ENCODE measurements at places on chromosomes 5 and 9. TPM values are rescaled to one million over a fixed set of nuclear protein-coding genes. Genes with fewer than 3 reads are reported as not detected.

DNA sequence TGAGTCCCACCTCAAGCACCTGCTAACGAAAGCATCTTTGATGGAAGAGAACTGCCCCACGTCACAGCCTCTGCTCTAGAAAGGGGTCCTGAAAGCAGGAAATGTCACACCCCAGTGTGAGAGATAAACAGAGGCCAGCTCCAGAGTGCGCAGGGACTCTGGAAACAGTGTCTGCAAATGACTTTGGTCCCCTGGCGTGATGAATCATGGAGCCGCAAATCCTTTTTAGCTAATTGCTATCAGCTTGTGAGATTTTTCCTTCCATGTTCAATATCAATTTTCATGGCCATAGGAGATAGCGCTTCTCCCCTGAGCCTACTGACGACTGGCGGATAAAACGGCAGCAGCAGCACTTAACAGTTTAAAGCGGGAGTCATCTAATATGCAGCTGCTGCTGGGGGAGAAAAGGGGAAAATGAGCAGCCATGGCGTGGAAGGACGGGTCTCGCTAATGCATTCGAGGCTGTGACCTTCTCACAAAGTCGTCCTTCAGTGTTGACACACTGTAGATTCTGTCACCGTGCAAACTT lies 209.6 kb upstream of the IRX1 start:
- H3K27me3 ChIP-seq: no peaks in the 10 kb centered on the region
- no peak for DNase-seq
- H3K4me1 ChIP-seq: no peaks in the 10 kb centered on the region

DNA sequence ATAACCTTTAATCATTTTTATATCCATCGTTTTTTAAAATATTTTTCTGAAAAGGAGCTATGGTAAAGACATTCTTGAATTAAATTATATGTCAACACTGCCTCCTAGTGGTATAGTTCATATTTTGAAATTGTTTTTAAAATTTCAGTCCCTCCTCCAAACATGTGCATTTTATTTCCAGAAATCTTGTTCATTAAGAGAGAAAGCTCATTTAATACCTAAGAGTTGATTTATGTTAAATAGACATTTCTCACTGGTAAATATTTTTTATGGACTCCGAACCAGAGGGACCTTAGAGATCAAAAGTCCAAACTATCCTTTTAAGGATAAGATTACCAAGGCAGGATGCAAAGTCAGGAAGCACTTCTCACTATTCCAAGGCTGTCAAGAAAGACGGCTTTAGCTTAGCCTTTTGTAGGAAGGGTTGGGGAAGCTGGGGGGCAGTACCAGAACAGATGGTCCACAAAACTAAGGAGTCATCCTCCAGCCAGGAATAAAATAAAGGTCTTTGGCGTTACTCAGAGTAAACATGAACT lies 21.6 kb downstream of the BHMT start:
- H3K4me3 ChIP-seq: peak overlapping the region; percentile 46
- H3K4me1 ChIP-seq: peaks cover 4% of the 10 kb centered on the region
- H3K36me3 ChIP-seq: no peaks in the 10 kb centered on the region
- H3K27ac ChIP-seq: no peak overlapping the region
- H3K27me3 ChIP-seq: no peaks in the 10 kb centered on the region

DNA sequence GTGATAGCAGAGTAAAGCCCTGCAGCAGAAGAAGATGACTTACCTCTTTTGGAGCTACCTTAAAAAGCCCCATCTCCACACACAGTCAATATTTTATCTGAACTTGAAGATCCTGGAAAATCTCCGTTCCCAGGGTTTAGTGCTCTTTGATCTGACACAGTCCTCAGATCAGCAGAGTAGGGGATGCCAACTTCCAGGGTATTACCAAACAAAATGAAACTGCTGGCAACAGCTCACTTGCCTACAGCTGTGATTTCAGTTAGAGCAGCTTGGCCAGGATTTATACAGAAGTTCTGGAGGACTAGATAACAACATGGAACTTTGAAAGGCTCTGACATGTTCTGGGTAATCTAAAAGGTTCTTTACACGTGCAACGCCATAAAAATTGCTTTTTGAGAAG lies 1537.8 kb upstream of the ACO1 start:
- H3K27me3 ChIP-seq: no peaks in the 10 kb centered on the region
- H3K4me3 ChIP-seq: no peak overlapping the region
- no peaks in the 10 kb centered on the region for H3K36me3 ChIP-seq
- H3K27ac ChIP-seq: no peak overlapping the region

DNA sequence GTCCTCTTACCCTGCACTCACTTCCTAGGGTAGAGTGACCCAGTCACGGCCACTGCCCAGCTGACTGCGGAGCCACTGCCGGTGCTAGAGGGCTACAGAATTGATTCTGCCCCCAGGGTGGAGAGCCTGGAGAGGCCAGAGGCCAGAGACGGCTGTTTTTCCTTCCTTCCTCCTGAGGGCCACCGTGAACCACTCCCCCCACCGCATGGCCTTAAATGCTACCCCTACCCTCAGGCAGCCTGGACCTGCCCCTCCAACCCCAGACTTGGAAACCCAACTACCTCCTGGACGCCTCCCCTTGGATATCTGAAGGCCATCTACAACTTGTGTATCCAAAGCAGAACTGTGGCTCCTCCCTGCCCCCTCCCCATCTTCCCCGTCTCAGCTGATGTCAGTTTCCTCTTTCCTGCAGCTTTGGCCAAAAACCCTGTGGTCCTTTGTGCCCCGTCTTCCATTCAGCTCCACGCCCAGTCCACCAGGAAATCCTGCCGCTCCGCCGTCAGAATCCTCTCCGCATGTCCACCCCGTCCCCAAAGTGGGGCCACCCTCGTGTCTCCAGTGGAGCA lies 16.3 kb downstream of the SH2D3C start:
- H3K27me3 ChIP-seq: no peaks in the 10 kb centered on the region
- no peaks in the 10 kb centered on the region for H3K36me3 ChIP-seq
- H3K4me1 ChIP-seq: peaks cover 2% of the 10 kb centered on the region
- H3K4me3 ChIP-seq: no peak overlapping the region
- DNase-seq: no peak

DNA sequence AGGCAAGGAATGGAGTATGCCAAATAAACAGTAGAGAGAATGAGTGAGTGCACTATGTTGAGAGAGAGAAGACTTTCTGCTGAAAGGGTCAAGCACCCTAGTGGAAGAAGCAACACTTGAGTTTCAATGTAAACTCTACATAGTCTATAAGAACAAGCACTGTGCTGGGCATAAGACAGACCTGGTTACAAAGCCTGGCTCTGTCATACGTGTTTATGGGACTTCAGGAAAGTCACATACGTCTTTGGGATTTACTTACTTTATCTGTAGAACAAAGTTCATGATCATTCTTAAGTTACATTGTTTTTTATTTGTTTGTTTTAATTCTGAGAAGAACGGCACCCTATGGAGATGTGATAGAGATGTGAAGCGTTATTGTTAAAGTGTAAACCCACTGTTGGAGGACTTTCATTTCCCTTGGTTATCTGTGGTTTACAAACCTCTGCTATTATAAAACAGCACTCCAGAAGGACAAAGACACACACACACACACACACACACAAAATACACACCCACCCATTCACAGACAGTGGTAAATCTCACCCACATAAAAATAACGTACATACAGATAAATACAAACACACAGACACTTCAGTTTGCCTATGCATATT lies 70.7 kb upstream of the TRIM32 start:
- no peaks in the 10 kb centered on the region for H3K4me1 ChIP-seq
- no peaks in the 10 kb centered on the region for H3K36me3 ChIP-seq
- DNase-seq: no peak
- H3K27ac ChIP-seq: no peak overlapping the region

GRCh38 chr5:172868924-172869591 lies 35.0 kb downstream of the ERGIC1 start:
- H3K27me3 ChIP-seq: no peaks in the 10 kb centered on the region
- peaks cover 69% of the 10 kb centered on the region for H3K4me1 ChIP-seq
- DNase-seq: peak; percentile 92

- H3K27ac ChIP-seq: no peak overlapping the region
- H3K4me3 ChIP-seq: no peak overlapping the region
- no peaks in the 10 kb centered on the region for H3K4me1 ChIP-seq
- H3K36me3 ChIP-seq: no peaks in the 10 kb centered on the region
- DNase-seq: no peak
Observed at GRCh38 chr9:3672399-3672798, 146.6 kb upstream of the RFX3 start.

GRCh38 chr5:40378396-40379177 lies 301.1 kb upstream of the PTGER4 start:
- no peak overlapping the region for H3K27ac ChIP-seq
- no peak overlapping the region for H3K4me3 ChIP-seq
- no peaks in the 10 kb centered on the region for H3K36me3 ChIP-seq
- DNase-seq: no peak
- no peaks in the 10 kb centered on the region for H3K27me3 ChIP-seq

- H3K36me3 ChIP-seq: no peaks in the 10 kb centered on the region
- peaks cover 3% of the 10 kb centered on the region for H3K27me3 ChIP-seq
- peaks cover 44% of the 10 kb centered on the region for H3K4me1 ChIP-seq
- no peak for DNase-seq
Observed at GRCh38 chr5:32506201-32506661, 61.7 kb upstream of the ZFR start.

GRCh38 chr9:129850821-129851550 lies 15.7 kb downstream of the USP20 start:
- H3K4me3 ChIP-seq: no peak overlapping the region
- no peaks in the 10 kb centered on the region for H3K27me3 ChIP-seq
- peaks cover 7% of the 10 kb centered on the region for H3K4me1 ChIP-seq
- H3K36me3 ChIP-seq: peaks cover 7% of the 10 kb centered on the region
- DNase-seq: peak; percentile 79

GRCh38 chr5:125043781-125044391 lies 297.4 kb upstream of the ZNF608 start:
- peak overlapping the region; percentile 6 for H3K4me3 ChIP-seq
- H3K27ac ChIP-seq: peak overlapping the region; percentile 64
- no peaks in the 10 kb centered on the region for H3K36me3 ChIP-seq

DNA sequence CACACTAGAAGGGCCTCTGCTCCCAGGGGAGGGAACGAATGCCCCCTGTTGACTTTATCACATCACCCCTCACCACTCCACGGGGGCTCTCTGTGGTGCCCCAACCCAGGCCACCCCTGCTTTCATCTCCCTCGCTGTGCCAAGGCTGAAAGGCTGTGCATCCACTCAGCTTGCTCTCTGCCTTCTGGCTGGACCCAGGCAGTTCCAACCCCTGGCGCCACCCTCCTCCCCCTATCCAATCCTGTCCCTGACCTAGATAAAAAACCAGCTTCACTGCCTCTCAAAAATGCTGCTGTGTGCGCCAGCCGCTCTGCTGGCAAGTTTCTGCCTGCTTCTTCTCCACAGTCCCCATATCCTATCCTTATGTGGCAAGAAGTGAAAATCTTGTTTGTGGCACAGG lies 22.4 kb upstream of the CORO2A start:
- H3K27ac ChIP-seq: no peak overlapping the region
- H3K4me3 ChIP-seq: no peak overlapping the region
- DNase-seq: no peak
- no peaks in the 10 kb centered on the region for H3K27me3 ChIP-seq
- H3K36me3 ChIP-seq: peaks cover 11% of the 10 kb centered on the region
- H3K4me1 ChIP-seq: peaks cover 4% of the 10 kb centered on the region

DNA sequence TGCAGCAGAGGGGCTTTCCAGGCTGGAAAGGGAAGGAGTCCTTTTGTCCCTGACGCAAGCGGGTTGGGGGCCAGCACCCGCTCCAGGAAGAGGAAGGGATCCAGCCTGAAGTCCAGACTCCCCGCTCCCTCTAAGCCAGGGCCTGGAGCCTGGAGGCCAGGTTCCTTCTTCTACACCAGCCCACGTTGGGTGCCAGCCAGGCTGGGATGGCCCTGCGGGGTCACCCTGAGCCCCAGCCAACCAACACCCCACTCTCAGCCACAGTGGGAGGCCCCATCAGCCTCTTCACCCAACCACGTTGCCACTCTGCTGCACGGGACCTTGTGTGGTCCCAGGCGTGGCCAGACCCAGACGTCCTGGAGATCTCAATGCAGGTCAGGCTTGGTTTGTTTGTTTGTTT lies 970 bp upstream of the FUT7 start:
- no peaks in the 10 kb centered on the region for H3K36me3 ChIP-seq
- no peak for DNase-seq
- H3K4me3 ChIP-seq: no peak overlapping the region
- peaks cover 9% of the 10 kb centered on the region for H3K4me1 ChIP-seq
- H3K27me3 ChIP-seq: no peaks in the 10 kb centered on the region

GRCh38 chr5:168269937-168270330 lies 21.5 kb upstream of the WWC1 start:
- peaks cover 3% of the 10 kb centered on the region for H3K27me3 ChIP-seq
- no peak overlapping the region for H3K4me3 ChIP-seq
- no peaks in the 10 kb centered on the region for H3K36me3 ChIP-seq
- no peak overlapping the region for H3K27ac ChIP-seq

DNA sequence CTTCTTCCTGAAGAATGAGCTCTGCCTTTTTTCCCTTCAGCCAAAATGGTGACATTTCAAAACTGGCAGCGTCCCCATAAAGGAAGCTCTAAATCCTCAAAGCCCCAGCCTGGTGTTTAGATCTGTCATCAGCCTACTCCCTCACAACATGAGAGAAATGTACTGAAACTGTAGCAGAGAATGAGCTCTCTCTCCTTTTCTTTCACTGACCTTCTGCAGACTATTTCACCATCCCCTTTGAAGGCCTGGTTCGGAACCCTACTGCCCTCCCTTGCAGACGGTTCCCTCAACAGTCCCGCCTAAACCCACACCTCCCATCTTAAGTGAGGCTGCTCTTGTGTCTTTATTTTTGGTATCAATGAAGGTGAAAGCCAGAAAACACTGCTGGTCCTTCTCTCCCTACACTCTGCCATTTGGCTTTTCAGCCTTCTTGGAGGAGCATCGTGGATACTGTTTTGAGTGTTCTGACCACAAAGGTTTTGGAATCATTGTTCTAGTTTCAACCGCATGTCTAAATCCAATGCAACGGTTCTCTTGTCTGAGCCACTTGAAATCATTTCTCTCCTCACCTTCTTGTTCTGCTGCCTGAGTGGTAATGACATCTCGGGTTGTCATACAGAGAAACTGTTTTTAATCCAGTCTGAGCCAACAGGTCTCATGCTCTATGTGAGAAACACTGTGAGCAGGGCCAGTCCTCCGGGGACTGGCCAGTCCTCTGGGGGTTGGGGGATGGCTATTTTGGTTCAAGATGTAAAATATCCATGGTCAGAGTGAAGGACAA lies 39.0 kb downstream of the ITK start:
- no peak overlapping the region for H3K27ac ChIP-seq
- H3K36me3 ChIP-seq: no peaks in the 10 kb centered on the region
- DNase-seq: no peak
- no peaks in the 10 kb centered on the region for H3K27me3 ChIP-seq

- H3K36me3 ChIP-seq: no peaks in the 10 kb centered on the region
- peak; percentile 65 for DNase-seq
- peak overlapping the region; percentile 85 for H3K27ac ChIP-seq
- H3K27me3 ChIP-seq: no peaks in the 10 kb centered on the region
Observed at GRCh38 chr5:87268126-87268969, 665 bp downstream of the RASA1 start.

GRCh38 chr5:765948-766631 lies 18.4 kb downstream of the ZDHHC11B start:
- no peaks in the 10 kb centered on the region for H3K4me1 ChIP-seq
- no peak overlapping the region for H3K27ac ChIP-seq
- H3K4me3 ChIP-seq: no peak overlapping the region
- DNase-seq: no peak

ELAVL2 gene
- total RNA-seq: 22.2 TPM

C9orf153 gene
- total RNA-seq: not detected

OR2V2 gene
- not detected for total RNA-seq

PCDHGC4 gene
- 7.4 TPM for total RNA-seq

PTBP3 gene
- total RNA-seq: 94.2 TPM

TRPM6 gene
- total RNA-seq: 0.27 TPM

ZNF608 gene
- total RNA-seq: 57.3 TPM

PCDHGA10 gene
- 34.0 TPM for total RNA-seq

C1QTNF3 gene
- 0.95 TPM for total RNA-seq

All from astrocyte (in vitro differentiated cells and primary cell).